Stimulated activated CD8-positive, alpha-beta memory T cell treated with anti-CD3 and anti-CD28 coated beads, Interleukin-4, amount 100 ng/mL, for 1 hour (primary cell): ENCODE measurements at places on chromosomes 7 and 10.

DNA sequence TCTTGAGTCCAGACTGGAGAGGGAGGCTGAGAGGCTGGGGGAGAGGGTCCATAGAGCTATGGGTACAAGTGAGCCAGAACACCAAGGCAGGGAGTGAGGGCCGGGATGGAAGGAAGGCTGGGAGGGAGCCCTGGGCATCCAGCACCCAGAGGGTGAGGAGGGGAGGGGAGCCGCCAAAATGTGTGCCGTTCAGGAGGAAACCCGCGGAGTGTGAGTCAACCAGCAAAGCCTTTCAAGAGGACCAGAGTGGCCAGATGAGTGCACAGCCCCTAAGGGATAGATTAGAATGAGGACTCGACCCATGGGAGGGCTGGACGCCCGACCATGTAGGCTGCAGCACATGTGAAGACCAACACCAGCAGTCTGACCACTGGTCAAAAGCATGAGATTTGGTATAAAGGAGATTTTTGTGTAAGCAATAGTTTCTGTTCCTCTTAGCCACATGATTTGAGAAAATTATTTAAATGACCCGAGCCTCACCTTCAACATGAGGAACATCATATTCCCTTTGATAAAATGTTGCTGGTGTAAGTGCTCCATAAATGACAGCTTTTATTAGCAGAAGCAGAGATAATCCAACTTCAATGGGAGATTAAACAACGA lies 179.7 kb upstream of the GRB10 start:
- no peak for DNase-seq

GRCh38 chr10:117980216-117980615 lies 66.5 kb downstream of the RAB11FIP2 start:
- no peak for DNase-seq

DNA sequence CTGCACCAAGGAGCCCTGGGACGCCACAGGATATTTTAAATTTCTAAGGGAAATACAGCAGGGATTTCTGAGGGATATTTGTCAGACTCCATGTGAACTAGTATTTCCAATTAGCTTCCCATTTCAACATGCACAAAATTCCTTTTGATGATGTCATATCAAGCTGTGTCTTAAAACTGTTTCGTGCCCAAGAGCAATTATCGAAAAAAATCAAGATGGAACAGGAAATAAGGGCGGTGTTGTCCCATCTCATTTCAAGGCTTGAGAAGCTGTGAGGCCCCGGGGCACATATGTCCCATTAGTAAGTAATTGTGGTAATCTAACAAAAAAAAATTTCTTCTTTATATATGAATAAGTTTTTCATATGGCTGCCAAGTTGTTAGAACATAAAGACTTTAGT lies 47.4 kb downstream of the PPP1R17 start:
- no peak for DNase-seq

GRCh38 chr7:143490717-143491306 lies 13.1 kb downstream of the TAS2R41 start:
- DNase-seq: no peak

GRCh38 chr7:84484502-84485079 lies 290.0 kb upstream of the SEMA3A start:
- no peak for DNase-seq

GRCh38 chr7:12431886-12432556 lies 28.4 kb upstream of the VWDE start:
- no peak for DNase-seq

- no peak for DNase-seq
Measured at GRCh38 chr7:17153536-17153935, 144.9 kb upstream of the AHR start.

DNA sequence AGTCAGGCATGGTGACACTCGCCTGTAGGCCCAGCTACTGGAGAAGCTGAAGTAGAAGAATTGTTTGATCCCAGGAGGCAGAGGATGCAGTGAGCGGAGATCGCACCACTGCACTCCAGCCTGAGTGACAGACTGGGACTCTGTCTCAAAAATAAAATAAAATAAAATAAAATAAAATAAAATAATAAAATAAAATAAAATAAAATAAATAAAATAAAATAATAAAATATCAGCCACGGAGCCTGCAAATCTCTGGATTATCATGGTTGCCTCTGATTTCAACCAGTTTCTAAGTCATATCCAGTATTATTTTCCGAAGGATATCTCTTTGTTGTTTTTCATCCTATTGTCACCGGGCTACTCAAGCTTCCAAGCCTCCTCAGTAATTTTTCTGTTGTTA lies 51.7 kb upstream of the FZD8 start:
- no peak for DNase-seq

DNA sequence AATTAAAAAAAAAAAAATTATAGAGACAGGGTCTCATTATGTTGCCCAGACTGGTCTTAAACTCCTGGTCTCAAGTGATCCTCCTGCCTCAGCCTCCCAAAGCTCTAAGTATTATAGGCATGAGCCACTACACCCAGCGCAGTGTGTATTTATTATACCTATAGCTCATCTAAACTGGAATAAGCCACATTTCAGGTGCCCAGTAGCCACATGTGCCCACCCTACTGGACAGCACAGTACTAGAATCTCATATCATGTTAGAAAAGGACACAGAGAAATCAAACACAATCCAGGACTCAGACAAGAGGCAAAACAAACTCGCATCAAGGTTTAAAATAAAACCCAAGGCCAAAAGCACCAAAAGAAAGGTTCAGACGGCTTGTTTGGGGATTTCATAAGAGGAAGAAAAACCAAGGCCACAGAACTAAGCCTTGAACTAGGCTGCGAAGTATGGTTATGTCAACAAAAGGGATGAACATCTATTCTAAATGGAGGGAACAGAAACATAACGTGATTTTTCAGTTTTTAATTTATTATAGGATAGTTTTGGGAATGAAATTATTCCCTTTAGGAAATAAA lies 32.3 kb downstream of the SLC16A9 start:
- no peak for DNase-seq

DNA sequence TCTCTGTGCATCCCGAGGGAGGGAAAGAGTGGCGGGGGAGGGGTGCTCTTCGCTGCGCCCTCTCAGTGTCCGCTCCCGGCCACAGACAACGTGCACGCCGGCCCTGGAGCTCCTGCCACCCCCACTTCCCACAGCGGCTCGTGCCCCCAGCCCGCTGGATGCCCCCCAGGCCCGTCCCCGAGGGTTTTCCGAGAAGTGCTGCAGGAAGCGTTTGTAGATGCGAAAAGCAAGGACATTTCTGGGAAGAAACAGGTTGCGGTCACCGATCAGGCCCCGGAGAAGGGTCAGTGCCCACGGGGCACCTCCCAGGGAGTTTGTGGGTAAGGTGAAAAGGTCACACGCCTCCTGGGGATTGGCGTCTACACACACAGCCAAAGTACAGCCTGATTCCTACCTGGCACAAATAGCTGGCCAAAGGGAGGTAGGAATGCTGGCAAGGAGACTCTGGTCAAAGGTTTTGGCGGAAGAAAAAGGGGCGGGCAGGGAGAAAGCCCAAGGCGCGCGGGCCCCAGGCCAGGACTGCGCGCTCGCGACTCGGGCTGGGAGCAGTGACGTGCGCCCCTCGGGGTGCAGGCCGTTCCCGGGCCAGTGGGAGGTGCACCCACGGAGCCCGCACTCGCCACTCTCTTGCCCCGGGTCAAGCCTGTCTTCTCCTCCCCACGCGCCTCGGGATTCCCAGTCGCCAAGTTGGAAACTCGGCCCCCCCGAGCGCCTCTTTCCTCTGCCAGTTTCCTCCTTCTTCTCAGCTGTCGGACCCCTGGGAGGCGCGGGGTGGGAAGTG lies 1.5 kb upstream of the NRP1 start:
- DNase-seq: no peak

DNA sequence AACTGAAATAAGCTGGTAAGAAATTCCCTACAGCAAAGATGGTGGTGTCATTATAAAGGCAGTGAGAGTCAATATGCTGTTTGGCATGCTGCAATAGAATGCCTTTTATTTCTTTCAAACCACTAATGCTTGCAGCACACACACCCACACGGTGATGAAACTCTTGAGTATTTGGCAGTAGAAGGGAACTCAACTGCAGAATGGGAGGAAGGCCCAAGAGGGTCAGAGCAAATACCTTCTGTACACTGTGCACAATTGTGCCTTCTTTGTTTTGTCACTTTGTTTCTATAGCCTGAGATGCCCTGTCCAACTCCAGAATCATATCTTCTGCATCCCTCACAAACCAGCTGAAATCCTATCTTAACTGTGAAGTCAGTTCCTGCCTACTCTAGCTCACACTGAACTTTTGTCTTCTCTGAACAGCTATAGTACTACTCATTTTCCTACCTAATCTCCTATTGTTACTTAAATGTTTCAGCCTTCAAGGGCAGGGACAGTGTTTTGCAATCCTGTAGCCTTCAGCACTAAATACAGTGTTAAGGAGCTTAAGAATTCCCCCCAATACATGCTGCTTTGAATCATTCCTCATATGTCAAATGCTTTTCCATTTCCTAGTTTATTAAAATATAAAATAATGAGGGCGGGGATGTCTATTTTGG lies 22.2 kb downstream of the MMS19 start:
- no peak for DNase-seq

GRCh38 chr10:24723386-24723787 lies 300 bp downstream of the ARHGAP21 start:
- no peak for DNase-seq

- no peak for DNase-seq
Measured at GRCh38 chr7:47508389-47509380, 73.2 kb downstream of the TNS3 start.

- DNase-seq: no peak
Measured at GRCh38 chr10:59212301-59212798, 35.9 kb downstream of the PHYHIPL start.

- DNase-seq: no peak
Measured at GRCh38 chr10:76547352-76547972, 1090.1 kb downstream of the KCNMA1 start.

GRCh38 chr10:92222603-92223262 lies 68.1 kb downstream of the CPEB3 start:
- DNase-seq: no peak

DNA sequence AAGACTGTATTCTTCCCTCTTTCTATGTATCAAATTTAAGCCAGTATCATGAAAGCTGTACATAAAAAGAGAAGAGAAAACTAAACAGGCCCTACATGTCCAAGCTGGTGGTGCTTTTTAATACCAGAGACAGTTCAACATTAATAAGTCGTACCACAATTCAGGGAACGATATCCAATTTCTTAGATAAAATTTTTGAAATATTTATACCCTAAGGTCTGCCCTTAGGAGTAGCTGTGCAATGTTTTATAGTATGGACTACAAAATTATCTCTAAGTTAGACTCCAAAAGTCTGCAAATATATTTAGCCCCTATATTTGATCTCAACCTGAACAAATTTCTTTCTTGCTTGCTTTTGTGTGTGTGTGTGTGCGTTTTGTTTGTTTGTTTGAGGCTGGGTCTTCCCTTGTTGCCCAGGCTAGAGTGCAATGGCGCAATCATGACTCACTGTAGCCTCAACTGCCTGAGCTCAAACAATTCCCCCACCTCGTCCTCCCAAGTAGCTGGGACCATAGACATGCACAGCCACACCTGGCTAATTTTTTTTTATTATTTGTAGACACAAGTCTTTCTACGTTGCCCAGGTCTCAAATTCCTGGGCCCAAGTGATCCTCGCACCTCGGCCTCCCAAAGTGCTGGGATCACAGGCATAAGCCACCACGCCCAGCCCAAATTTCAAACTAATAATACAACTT lies 13.2 kb downstream of the ARHGAP19 start:
- DNase-seq: no peak

- no peak for DNase-seq
Measured at GRCh38 chr7:120805636-120806388, 52.1 kb downstream of the TSPAN12 start.

DNA sequence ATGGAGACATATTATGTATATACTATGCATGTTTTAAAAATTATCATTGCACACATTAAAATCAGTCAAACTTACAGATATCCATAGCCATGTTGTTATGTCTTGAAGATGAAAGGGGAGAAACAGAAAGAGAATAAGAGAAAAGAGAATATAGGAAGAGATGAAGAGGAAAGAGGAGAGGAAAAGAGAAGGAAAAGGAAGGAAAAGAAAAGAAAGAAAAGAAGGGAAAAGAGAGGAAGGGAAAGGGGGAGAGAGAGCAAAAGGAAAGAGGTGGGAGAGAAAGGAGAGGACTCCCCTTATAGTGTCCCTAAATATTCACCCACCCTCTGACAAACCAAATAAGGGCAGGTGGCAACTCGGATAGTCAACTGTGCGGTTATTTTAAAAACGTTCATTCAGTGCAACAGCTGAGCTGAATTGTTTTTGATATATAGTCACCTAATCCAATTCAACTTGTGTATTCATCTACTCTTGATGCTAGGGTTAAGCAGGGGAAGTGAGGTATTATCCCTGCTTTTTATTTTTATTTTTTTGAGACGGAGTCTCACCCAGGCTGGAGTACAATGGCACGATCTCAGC lies 14.6 kb downstream of the SVIL start:
- DNase-seq: no peak

GRCh38 chr7:79806161-79806734 lies 328.4 kb upstream of the GNAI1 start:
- DNase-seq: no peak

DNA sequence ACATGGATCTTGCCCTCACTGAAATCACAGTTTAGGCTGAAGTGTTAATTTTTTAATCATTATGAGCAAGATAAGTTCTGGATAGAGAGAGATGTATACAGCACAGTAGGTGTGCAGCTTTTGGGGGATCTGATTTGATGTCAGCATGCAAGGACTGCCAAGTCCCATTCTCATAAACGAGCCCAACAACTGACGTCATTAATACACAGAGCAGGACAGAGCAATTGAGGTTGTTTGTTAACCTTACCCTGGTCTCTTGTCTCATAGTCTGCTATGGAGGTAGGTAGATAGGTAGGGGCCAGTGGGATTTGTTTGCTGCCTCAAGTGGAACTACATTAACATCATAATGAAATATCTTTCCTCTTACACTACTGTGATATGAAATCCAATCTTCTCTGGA lies 8.6 kb upstream of the TMEM229A start:
- no peak for DNase-seq

GRCh38 chr7:105674200-105674920 lies 93.1 kb upstream of the EFCAB10 start:
- no peak for DNase-seq
